EL (cell line): ENCODE measurements at places on chromosomes 13 and 19.

DNA sequence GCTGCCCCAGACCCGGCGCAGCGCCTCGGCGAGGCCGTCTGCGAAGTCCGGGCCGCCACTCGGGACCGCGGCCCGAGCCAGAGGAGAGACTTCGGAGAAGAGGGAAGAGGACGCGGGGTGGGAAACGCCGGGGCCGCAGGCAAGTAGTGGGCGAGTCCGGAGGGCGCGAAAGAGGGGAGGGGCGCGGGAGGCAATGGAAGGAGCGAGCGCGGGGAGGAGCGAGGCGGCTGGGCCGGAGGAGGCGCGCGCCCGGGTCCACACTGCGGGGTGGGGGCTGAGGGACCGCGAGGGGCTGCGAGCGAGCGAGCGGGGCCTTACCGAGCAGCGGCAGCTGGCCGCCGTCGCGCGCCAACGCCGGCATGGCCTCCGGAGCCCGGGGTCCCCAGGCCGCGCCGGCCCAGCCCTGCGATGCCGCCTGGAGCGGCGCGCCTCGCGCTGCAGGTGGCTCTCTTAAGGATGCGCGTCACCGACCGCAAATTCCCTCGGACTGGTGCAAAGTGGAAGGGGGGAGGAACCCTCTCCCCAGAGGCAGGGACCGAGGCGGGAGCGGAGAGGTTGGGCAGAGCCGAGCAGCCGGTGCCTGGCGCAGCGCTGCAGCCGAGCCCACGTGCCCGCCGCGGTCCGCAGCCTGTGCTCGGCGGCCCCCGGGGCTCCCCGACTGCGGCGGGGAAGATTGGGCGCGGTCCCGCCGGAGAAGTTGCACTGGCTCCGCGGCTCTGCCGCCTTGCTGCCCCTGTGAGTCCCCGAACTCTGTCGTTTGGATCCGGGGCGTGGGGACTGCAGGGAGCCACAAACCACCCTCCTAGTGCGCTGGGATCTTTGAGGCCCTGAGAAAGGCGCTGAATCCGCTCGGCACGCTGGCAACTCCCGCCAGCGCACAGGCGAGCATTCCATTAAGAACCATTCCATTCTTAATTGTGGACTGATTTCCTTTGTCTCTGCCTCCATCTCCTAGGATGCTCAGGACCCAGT lies at the start of gene FLT3:
FLT3 (minus strand) TSS at position 427 of the 972 bp plus-strand sequence; CDS start at position 361, 66 bp downstream.
- DNase-seq = peak; percentile 63

DNA sequence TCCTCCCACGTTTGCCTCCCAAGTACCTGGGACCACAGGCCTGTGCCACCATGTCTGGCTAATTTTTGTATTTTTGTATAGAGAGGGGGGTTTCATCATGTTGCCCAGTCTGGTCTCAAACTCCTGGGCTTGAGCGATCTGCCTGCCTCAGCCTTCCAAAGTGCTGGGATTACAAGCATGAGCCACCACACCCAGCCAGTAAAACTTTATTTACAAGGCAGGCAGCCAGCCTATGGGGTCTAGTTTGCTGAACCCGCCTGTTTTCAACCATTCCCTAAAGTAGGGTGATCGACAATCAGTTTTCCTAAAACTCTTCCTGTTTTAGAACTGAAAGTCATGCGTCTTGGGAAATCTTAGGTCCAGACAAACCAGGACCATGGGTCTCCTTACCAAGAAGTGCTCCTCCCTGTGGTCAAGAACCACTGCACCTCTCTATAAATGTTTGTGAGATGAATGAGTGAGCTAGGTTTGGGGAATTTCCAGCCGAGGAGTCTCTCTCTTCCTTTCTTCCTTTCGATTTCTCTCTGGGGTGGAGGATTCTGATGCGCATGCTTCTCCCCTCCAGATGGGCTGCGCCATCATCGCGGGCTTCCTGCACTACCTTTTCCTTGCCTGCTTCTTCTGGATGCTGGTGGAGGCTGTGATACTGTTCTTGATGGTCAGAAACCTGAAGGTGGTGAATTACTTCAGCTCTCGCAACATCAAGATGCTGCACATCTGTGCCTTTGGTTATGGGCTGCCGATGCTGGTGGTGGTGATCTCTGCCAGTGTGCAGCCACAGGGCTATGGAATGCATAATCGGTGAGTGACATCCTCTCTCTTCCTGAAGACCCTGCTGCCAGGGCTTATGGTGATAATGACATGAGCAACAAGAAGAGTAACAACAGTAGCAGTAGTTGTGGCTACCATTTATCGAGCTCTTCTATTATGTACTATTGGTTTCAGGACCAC lies 38.7 kb downstream of the ADGRE1 start:
- peak; percentile 30 for DNase-seq

DNA sequence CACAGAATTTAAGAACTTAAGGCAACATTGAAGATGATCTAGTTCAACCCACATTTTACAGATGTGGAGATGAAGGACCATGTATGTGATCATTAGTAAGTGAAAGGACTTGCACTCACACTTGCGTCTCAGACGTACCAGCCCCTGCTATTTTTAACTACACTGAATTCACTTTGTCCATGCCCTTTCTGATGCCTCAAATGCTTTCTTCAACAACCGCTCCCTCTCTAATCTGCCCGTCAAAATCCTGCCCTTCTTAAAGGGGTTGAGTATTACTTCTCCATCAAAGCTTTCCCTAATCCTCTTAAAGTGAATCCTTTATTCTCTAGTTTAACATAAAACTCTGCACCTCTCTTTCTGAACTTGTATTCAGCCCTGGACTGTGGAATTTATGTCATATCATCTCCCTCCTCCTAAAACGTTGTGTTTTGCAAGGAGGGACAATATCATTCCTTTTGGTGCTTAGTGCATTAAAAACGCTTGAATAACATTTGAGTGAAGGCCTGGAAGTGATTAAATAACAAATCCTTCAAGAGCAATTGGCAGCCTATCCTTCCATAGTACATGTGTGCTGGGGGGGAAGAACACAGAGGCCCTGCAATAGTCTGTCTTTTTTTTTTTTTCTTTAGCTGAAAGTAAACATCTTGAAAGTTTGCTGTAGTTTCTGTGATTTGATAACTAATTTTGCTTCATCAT lies 493.3 kb downstream of the LMO7 start:
- DNase-seq = no peak

DNA sequence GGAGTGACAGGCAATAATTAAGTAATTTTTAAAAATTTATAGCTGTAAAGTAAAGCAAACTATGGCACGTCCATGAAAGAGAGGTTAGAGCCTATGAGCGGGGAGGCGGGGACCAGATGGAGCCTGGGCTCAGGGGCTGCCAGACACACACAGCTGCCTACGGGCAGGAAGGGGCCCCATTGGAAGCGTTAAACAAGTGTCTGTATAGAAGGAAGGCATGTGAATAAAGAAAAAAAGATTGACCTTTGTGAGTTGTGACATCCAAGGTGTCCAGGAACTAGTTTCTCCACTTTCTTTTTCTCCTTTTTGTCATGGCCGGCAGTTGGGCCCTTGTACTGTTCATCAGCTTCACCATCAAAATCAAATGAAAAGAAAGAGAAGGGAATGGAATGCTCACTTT lies 56.8 kb downstream of the LRCH1 start:
- no peak for DNase-seq

GRCh38 chr19:10270616-10271394 lies at the start of gene ICAM1:
TSS of gene ICAM1 (plus strand) at chr19:10271120. CDS start at chr19:10271160, 40 bp downstream.
- peak; percentile 87 for DNase-seq

- no peak for DNase-seq
Observed at GRCh38 chr19:5457709-5458108, 2.5 kb downstream of the ZNRF4 start.

GRCh38 chr19:27770095-27770494 lies 1442.9 kb downstream of the UQCRFS1 start:
- DNase-seq = no peak

DNA sequence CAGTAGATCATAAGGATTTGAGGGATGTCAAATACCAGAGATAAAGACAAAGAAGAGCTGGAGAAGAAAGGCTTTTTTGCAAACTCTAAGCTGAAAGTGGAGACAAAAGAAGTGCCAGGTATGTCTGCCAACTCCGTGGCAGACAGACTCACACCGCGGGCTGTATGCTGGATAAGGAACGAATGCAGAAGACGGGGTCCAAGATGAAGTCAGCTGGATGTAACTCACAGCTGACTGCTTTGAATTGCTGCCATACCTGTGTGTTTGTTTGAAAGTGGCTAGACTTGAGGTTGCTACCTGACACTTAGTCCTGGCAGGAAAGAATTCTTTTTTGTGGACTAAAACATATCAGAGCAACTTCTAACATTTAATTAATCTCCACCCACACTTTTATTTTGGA lies 398.8 kb downstream of the DLEU7 start:
- DNase-seq = no peak

DNA sequence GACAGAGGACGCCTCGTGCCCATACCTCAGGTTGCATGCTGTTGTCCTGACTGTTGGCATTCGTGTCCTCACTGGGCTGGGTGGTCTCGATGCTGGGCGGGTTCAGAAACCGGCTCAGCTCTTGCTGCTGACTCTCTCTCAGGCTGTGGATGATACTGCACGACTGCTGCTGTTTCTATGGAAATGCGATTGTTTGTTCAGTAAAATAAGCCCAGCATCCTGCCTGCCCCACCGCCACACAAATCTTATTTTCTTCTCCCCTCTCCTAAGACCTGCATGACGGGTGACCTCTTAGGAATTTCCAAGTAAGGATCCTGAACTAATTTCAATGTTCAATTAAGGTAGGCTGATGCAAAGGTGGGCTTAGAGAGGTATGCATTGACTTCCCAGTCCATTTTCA lies 356.5 kb downstream of the NALCN start:
- DNase-seq = no peak

DNA sequence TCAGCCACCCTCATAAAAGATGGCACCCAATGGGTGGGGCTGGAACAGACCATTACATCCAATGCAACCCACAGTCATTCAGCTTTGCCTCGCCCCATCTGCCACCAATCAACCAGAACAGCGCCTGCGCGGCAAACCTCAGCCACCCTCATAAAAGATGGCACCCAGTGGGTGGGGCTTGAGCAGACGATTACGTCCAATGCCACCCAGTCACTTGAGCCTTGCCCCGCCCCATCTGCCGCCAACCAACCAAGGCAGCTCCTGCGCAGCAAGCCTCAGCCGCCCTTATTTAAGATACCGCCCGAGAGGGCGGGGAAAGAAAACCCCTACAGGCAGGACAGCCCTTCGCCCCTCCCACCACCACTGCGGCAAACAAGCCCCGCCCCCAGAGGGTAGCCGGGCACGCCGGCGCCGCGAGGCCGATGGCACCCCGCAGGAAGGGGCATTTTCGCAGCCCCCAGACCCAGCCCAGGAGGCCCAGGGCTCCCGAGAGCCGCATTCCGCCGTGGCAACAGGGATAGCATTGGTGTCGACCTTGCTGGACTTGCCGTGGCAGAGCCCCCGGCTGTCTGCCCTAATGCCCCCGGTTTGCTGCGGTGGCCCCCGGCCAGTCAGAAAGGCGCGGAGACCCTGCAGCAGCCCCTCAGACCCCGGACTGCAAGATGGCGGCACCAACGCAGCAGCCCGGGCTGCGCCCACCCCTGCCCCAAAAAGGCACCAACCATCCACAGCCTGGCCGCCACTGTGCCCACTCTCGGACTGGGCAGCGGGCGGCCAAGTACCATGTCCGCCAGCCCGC lies 675 bp downstream of the PEG3 start:
- DNase-seq = no peak

GRCh38 chr19:19530423-19530804 lies 1.7 kb downstream of the YJEFN3 start:
- DNase-seq = peak; percentile 44

DNA sequence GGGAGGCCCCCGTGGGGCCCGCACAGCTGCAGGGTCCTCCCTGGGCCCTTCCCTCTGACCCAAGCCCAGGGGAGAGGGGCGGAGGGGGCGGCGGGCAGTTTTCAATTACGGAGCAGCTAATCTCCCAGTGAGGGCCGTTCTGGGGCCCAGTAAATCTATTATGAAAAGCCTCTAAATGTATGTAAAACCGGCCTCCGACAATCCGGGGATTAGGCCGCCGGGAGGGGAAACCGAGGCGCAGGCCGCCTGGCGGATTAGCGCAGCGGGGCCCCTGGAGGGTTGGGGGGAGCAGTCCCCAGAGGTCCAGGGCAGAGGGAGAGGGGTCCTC lies 25.1 kb downstream of the EFNA2 start:
- DNase-seq = no peak

GRCh38 chr19:35955881-35956634 lies 19.9 kb downstream of the LRFN3 start:
- DNase-seq = no peak

- DNase-seq = no peak
Observed at GRCh38 chr13:53144826-53145225, 116.2 kb downstream of the OLFM4 start.

DNA sequence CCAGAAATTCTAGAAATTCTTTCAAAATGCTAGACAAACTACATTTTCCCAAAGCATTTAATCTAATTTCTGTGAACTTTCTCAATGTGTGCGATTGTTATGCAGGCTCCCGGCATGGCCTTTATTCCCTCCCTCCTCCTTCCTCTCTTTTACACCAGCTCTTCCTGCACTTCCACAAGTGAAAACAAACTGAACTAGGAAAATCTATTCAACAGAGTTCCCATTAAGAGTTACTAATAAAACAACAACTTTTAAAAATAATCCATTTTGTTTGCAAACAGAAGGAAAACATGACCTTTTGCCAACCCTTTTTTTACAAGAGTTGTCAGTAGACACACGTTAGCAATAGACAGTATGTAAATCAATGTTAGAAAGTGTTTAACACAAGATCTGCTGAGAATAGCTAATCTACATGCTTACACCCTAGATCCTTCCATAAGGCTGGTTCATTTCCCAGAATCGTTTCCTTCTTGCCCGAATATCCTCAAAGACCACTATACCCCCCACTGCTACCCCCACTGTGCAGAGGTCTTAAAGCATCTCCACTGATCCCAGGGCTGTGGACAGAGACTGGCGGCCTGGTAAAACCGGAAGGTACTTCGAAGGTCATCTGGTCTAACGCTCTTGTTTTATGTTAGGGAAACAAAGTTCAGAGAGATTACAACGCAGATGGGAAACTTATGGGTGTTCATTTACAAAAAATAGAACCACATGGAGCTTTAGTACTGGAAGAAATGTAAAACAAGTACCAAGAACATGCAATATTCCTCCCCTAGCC lies 98.0 kb downstream of the FOXO1 start:
- no peak for DNase-seq

DNA sequence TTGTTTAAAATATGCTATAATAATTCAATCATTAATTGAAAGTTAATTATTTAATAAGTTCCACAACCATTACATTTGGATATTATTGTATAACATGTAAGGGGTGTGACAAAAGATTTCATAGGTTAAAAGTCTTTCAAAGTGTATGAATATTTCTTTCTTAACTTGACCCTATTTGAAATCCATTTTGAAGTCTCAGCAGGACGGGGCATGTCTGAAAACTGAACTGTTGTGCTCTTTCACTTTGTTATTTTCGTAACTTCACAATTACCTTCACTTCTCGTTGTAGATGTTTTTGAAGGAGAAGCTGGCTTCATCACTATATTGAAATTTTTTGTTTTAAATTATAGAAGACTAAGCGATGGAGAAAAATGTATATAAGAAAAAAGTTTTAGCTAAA lies 1775.7 kb downstream of the PCDH9 start:
- DNase-seq = no peak

- DNase-seq = no peak
Observed at GRCh38 chr13:26270707-26271106, 16.8 kb downstream of the CDK8 start.

DNA sequence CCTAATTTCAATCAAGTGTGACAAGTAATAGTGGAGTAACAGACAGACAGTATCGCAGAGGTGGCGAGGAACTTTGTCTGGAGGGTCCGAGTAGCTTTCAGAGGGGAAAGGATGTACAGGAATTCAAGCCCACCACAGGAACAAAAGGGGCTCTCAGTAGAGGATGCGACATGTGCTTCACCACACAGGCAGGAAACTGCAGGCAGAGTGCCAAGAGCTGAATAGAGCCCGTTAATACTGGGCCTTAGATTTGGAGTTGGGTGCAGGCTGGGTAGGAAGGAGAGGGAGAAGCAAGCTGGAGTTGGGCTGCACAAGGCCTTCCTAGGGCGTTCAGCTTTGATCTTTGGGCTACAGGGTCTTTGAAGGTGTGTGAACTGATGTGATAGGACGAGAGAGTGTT lies 1.2 kb downstream of the CCDC70 start:
- no peak for DNase-seq
